Activated CD8-positive, alpha-beta memory T cell treated with anti-CD3 and anti-CD28 coated beads for 24 hours (primary cell): ENCODE measurements at places on chromosomes 13 and 19.

GRCh38 chr13:50030315-50030714, 15.1 kb downstream of the KCNRG start:
- DNase-seq, result no peak

DNA sequence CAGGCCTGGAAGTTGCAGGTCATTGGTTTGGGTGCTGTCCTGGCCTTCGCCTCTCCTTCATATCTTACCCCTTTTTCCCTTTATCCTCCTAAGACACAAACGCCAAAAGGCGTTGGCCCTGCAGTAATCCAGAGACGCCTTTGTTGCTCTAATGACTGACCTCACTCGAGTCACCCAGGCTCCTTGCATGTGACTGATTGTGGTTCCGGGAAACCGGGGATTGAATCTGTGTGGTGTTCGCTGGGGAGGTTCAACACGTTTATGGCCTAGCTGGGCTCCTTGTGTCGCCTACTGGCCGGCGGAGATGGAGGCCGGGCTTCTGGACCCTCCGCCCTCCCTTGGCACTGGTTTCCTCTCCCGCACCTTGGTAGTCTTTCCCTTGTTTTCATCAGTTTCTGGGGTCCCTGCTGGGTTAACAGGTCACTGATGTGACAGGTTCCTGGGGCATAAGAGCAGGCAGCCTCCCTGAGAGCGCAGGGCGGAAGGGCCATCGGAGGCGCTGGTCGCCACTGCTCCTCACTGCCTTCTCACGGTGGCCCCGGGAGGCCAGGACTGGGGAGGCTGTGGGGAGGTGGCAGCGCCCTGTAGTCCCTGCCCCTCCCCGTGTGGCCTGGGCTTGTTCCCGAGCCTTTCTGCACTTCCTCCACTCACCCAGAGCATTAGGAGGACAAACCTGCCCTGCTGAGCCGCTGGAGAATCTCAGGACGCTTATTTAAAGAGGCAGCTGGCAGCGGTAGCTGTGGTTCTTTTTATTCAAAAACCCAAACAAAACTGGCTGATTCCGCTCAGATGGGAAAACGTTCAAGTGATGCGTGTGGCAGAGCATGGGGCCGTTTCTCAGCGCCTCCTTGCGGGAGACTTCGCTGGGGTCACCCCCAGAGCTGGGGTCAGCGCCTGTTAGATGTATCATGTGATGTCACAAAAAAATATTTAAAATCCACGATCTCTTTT, 18.1 kb upstream of the NDUFS7 start:
- DNase-seq, result no peak

DNA sequence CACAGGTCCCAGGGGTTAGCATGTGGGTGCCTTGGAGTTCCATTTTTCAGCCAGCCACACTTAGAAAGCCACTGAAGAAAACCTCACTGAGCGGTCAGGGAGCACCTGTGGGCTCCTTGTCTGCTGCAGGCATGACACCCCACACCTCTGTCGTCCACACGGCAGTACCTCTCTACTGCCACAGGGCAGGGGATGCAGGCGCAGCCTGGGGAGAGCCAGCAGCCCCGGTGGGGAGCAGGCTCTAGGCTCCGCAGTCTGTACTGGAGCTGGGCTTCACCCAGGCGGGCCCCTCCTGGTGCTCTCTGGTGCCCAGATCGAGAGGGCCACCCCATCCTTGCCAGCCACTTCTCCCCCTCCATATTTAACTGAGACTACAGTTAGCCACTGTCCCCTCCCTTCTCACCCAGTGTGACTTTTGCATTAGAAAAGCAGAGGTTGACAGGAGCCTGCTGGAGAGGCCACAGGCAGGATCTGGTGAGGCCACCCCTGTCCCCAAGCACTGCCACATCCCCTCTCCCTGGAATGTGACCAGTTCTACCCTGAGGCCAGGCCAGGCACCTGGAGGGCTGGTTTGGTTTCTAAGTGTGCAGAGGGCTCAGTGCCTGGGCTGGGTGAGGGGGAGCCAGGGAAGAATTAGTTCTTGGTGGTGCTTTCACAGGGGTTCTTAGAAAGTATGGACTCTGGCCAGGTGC, 104.4 kb downstream of the KDM4B start:
- no peak for DNase-seq

DNA sequence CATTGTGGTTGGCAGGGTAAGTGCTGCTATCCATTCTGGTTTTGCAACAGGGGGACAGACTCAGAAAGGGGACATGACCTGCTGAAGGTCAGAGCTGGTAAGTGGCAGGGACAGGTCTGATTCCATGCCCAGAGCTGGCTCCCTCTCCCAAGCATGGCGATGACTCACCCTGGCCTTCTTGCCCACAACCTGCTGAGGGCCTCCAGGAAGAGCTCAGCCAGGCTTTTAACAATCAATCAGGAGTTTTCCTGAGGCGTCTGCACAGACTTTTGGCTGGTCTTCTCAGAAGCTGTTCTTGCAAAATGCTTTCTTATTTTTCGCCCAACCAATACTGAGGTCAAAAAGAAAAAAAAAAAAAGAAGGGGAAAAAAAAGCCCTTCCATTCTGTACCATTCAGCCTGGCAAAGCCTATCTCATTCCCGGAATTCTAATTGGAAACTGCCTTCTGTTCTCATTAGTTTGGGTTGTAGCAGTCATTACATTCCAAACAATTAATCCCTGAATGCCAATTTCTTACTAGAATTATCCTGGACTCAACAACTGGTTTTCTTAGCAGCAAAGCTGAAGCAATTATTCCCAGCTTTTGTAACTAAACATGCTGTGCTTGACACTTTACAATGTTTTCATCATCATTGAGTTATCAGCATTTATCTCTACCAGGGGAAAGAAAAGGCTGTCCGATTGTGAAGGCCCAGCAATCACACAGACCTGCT, 17.7 kb downstream of the SIAH3 start:
- DNase-seq, result no peak

DNA sequence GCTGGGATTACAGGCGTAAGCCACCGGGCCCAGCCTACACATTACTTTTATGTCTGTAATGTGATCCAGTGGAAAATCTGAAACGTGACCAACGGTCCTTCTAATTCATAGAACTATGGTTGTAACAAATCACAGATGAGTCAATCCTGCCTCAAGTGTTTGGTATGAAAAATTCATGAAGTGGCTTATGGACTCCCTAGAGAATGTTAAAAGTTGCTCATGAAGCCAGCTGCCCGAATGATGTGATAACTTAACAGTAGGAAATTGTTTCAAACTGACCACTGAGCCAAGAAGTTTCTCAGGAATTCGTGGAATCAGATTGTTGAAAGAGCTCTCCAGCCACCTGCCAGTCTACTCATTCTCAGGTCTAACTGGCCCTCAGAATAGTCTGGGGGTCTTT, 59.4 kb upstream of the FARP1 start:
- DNase-seq, result no peak
